Kidney glomerular epithelial cell (primary cell): ENCODE measurements at places on chromosomes 7 and 10.

GRCh38 chr7:84811362-84811761 lies 375.5 kb downstream of the SEMA3D start:
- no peak for DNase-seq

DNA sequence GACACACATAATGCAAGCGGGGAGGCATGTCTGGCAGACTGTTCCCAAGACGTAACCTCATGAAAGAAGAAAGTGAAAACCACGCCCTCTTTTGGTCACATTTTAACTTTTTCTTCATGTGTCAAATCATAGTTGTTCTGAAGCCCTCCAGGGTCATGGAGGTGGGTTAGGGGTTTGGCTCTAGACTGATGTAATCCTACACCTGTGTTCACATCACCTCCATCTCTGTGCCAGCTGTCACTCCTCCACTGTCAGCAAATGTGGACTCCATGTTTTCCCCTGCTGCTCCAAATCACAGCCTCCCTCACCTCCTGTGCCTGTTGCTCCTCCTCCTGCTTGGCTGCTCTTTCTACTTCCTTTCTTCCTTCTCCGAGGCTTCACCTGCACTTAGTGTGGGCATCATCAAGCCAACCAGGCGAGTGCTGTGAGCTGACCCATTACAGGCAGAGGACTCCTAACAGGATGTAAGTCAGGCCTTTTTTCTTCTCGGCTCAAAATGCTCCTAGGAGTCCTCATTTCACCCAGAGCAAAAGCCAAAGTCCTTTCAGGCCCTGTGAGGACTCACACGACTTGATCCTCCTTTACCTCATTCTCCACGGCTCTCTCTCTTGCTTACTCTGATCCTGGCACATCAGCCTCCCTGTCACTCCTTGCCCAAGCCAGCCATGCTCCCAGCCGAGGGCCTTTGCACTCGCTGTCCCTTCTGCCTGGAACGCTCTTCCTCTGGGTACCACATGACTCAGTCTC lies 66.4 kb upstream of the IFRD1 start:
- no peak for DNase-seq

- no peak for DNase-seq
Observed at GRCh38 chr7:139913021-139913844, 84.2 kb downstream of the TBXAS1 start.

DNA sequence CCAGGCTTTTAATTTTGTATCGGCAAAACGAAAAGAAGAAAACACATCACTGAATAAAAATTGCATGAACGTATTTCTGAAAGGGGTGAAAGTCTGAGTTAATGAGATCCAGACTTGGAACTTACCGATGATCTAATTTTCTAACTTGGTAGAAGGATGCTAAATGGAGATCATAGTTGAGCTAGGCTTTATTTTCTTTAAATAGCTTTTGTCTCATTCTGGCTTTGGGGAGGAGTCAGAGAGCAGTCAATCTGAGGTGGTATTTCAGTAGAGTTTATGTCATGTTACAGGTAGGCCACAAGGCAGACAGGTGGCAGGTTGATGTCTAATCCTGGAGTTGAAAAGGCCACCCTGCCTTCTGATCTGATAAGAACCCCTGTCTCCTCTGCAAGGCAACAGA lies 161.9 kb downstream of the KIAA1217 start:
- no peak for DNase-seq

DNA sequence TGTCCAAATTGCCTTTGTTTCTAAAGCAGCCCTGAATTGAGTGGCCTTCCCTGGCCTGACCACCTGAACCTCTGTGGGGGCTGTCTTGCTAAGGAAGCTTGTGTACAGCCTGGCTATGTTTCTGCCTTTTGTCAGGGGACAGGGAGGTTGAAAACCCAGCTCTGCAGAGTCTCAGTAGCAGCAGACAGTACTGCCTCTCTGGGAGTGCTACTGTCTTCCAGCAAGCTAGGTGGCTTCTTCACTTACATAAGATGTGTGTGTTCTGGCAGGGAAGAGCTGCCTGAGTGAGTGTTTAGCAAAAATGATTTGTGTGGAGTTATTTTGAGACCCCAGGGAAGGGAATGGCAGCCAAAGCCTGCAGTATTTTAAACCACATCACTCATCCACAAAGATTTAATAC lies 57.4 kb downstream of the LRRC4 start:
- no peak for DNase-seq

DNA sequence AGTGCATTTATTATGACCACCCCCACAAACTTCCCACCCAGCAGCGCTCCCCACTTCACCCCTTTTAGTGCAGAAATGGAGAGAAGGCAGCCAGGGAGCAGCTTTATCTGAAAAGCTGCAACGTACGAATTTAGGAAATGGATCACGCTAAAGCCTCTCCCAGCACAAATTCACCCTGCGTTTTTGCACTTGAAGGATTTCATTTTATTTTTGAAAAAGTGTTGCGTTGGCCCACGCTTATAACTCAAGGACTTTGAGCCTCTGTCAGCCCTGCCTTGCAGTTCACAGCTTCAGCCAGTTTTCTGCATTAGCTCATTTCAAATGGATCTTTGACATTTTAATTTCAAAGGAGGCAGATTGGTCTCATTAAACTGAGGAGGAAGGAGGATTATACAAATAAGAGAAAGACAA lies 556.1 kb downstream of the KCNMA1 start:
- DNase-seq: no peak
